Tibial nerve (tissue), 4 donors: ENCODE measurements at places on chromosomes 1 and 21. TPM values are rescaled to one million over a fixed set of nuclear protein-coding genes. Genes with fewer than 3 reads are reported as not detected.

- H3K27ac ChIP-seq: no peak overlapping the region
- H3K4me3 ChIP-seq: no peak overlapping the region
- no peaks in the 10 kb centered on the region for H3K27me3 ChIP-seq
- DNase-seq: no peak
- no peaks in the 10 kb centered on the region for H3K36me3 ChIP-seq
These were observed 63.4 kb upstream of the NEK2 start for GRCh38 chr1:211738691-211739301.

GRCh38 chr1:64546013-64546412, 76.1 kb downstream of the CACHD1 start:
- H3K27ac ChIP-seq: no peak overlapping the region
- H3K36me3 ChIP-seq: no peaks in the 10 kb centered on the region
- H3K4me3 ChIP-seq: no peak overlapping the region
- H3K4me1 ChIP-seq: no peaks in the 10 kb centered on the region

Gene NBPF10
- total RNA-seq: 1.0 TPM

Gene PTPRU
- 75.6 TPM for total RNA-seq

Gene SYT2
- total RNA-seq: not detected

Gene AGRN
- 26.5 TPM for total RNA-seq
